ENCODE measurements at places on chromosomes 16 and 17. TPM values are rescaled to one million over a fixed set of nuclear protein-coding genes. Genes with fewer than 3 reads are reported as not detected.
A peak's percentile ranks its signal among the peaks of the same experiment; 100 is the strongest.

DNA sequence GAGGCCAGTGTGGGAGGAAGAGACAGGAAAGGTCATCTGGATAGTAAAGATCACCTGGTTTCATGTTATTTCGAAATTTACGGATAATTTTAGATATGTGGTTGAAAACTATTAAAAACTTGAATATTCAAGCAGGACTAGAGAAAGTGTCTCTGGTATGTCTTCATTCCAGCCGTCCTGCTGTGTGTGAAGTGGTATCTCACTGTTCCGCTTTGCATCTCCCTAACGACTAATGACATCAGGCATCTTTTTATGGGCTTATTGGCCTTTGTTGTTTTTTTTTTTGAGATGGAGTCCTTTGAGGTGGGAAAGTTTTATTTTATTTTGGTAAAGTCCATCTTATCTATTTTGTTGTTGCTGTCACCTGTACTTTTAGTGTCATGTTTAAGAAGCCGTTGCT lies 214.4 kb upstream of the CHMP6 start:
- DNase-seq = no peak

- DNase-seq = no peak
Observed at GRCh38 chr17:79737922-79738578, 7.3 kb downstream of the ENPP7 start.

DNA sequence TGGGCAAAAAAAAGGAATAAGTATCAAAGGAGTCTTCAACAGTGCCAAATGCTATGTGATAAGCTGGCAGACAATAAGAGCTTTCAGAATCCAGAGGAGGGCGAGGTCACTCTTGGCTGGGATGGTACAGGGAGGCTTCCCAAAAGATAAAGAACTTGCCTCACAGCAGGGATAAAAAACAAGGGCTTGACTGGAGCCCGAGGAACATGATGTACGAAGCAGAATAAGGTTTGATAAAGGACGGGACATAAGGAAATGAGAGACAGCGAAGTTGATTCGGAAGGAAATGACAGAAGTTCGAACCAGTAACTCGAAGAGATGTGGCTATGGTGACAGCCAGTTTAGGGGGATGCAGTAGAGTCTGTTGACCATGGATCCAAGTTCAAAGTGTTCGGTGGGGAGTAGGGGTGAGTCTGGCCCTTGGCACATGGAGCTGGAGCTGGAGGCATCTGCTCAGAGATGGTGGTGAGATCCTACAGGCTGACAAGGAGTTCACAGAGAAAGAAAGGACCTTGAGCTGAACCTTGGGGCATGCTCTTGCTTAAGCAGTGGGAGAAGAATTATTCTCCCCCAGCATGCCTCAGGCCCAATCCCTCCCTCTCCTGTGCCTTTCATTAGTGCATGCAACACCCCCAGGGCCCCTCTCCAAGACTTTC lies 137.6 kb upstream of the RCVRN start:
- DNase-seq = no peak

- DNase-seq = no peak
Observed at GRCh38 chr16:85215478-85216118, 103.3 kb upstream of the CIBAR2 start.

DNA sequence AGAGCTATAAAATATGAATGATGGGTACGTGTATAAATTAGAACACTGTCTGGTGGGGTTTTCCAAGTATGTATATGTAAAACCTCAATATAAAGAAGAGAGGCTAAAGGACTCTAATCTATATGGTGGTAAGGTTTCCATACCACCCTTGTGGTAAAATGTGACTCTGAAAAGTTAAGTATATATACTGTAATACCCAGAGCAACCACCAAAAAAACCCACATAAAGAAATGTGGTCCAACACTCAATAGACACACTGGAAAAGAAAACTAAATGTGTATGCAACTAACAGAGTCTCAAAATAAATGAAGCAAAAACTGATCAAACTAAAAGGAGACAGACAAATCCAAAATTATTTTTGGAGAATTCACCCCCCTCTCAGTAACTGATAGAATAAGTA lies 72.2 kb downstream of the XPO6 start:
- DNase-seq = no peak

DNA sequence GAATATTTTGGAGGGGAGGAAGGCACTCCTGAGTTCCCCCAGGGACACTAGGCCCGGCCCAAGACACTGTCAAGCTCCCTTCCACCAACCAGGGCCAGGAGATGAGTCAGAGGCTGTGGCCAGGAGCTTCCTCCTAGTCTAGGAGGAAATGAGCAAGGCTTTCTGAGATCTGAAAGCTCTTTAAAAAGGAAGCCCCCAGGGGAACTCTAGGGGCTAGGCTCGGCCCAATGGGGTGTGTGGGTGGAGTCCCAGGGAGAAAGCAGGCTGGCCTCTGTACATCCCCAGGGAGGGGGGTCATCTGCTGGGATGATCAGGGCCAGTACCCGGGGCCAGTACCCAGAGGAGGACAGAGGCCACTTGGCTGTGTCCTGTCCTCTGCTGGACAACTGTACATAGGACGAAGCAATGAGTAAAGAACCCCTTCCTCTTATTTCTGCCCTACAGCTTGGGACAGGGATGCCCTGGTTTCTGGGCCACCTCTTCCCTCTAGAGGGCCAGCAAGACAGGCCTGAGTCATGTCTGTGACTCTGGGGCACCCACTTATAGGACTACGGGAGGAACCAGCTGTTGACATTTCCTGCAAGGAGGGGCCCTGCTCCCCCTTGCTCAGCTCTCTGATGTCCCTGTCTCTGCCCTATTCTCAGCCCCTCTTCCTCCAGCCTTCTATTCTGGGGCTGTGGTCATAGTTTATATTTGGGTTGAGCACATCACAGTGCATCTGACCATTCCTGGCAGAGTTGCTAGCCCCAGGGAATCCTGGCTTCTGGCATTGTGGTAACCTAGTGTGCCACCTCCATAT lies 2.7 kb downstream of the FHOD1 start:
- DNase-seq = peak; percentile 96

- no peak for DNase-seq
Observed at GRCh38 chr16:78257376-78257728, 157.9 kb downstream of the WWOX start.

DNA sequence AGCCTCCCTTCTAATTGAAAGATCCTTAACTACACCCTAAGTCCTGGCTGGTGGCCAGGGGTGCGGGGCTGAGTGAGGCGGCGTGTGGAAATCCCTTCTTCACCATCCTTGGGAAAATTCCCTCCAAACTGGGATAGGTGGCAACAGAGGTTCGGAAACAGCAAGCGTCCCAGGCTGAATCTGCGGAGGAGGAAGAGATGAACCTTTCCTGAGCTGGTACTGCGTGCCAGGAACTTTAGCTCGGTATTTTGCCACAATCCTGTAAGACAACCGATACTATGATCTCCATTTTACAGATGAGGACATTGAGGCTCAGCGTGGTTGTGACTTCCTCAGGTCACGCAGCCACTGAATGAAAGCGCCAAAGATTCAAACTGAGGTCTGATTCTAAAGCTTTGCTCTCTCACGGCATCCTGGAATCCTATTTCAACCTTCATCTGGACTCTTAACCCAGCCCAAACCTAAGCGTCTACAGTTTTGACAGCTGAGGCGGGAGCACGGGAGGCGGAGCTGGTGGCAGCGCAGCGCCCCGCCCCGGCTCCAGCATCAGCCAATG lies 583 bp upstream of the CYLD start:
- DNase-seq = no peak

- DNase-seq = no peak
Observed at GRCh38 chr17:47738178-47738577, 5.1 kb downstream of the TBX21 start.

DNA sequence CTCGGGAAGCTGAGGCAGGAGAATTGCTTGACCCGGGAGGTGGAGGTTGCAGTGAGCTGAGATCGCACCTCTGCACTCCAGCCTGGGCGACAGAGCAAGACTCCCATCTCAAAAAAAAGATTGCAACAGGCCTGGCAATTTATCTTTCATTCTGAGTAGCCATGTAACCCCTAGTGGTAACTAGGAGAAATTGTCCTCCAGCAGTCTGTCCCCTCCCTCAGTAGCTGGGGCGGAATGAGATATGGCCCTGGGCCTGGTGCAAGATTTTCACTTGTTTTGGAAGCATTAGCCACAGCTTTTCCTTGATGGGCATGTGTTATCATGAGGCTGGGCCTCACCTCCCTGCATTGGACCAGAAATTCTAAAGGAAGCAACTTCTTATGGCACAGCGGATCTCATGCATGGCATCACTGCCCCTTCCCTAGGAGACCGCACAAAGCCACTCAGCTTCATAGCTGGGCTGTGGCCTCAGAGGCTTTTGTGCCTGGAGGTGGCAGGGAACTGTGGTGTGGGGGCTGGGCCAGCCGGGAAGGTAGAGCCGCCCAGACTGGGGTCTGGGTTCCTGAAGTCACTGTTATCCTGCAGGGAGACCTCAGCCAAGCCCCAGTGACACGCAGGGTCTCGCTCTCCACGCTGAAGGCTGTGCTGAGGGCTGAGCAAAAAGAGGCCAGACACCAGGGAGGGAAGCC lies 13.4 kb downstream of the NATD1 start:
- DNase-seq = peak; percentile 76

GRCh38 chr17:66842505-66842904 lies 7.6 kb downstream of the CACNG5 start:
- no peak for DNase-seq

DNA sequence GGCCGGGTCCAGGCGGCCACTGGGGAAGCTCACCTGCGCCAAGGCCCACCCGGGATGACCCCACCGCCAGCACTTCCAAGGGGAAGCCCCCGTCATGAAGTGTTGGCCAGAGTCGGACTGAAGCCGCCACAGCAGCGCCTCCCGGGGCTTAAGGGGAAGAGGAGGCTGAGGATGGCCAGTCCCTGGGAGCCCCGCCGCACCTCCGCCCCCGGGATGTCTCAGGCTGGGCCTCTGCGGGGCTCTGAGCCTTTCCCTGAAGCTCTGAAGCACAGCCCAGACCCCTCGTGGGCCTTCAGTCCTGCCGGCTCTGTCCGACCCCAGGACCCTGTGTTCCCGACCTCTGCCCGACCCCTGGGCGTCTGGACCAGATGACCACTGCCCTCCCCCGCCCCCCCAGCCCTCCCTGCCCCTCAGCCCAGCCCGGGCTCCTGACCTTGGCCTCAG lies 42.8 kb upstream of the ACSF3 start:
- no peak for DNase-seq

GRCh38 chr17:21039839-21040575 lies 2.8 kb downstream of the USP22 start:
- DNase-seq = peak; percentile 70

DNA sequence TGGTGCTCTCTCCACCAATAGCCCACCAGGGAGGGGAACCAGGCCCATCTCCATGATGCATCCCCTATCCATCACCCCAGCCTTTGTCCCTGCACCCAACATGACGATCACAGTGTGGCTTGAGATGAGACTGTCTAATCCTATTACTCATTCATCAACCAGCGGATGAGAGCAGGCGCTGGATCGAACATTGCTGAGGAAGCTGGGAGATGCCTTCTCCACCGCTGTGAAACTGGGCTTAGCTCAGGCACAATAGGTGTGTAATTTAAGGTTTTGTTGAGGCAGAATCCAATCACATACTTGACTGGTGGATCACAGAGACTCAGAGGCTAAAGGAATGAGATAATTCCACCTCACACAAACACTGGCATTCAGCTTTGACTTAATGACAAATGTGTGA lies 64.6 kb upstream of the IRX3 start:
- DNase-seq = no peak

DNA sequence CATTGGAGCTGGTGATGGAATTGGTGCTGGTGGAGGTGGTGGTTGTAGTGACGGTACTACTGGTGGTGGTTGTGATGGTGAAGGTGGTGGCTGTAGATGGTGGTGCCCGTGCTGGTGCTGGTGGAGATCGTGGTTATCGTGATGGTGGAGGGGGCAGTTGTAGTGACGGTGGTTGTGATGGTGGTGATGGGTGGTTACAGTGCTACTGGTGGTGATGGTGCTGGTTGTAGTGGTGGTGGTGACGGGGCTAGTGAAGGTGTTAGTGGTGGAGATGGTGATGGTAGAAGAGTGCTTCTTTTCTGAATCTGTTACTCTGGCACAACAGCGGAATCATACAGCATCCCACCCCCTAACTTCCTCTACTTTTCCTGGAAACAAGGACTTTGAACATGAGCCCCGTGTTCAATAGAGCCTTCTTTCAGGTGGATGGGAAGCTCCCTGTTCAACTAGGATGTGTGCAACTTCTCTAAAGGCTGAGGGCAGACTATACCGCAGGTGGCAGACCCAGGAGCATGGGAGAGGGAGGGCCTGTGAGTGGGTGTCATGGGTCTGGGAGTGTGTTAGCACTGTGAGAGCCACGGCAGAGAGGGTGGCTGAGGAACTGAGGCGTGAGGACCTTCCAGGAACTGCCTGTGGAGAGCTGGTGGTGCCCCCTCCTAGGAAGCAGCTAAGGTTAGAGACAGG lies 8.2 kb downstream of the TBX21 start:
- no peak for DNase-seq

DNA sequence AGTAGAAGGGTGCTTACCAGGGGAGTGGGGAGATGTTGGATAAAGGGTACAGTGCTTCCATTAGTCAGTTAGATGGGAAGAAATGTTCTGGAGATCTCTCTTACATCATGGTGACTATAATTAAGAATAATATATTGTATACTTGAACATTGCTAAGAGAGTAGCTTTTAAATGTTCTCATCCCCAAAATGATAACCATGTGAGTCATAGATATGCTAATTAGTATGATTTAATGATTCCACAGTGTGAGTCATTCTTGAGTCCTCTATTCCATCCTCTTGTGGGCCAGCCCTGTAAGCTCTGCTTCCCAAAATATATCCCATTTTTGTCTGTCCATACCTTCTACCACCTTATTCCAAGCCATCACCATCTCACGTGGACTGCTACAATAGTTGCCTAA lies 80.6 kb upstream of the CDH11 start:
- DNase-seq = no peak

DNA sequence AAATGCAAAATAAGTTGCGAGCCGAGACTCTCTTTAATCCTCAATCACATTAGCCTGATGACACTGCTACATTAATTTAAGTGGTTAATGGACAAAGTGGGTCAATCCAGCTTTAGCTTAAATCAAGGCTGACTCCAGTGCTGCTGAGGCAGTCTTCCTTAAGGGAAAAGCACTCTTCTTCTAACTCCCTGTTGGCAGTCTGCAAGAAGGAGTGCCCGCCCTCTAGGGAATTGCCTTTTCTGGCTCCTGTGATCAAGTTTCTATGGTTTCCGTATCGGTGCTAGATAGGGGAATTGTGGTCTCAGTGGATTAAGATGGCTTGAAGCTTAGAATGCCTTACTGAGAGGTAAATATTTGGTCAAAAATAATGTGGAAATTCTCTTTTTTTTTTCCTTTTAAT lies 41.0 kb downstream of the HS3ST3B1 start:
- no peak for DNase-seq

- DNase-seq = no peak
Observed at GRCh38 chr16:68972720-68973119, 129.4 kb downstream of the TANGO6 start.

Gene TNP2
- not detected for total RNA-seq

Gene FBXW10B
- total RNA-seq = 0.26 TPM

Gene CORO6
- 0.79 TPM for total RNA-seq

Gene GDPD3
- total RNA-seq = 2.1 TPM

Gene KRT28
- total RNA-seq = not detected

Gene KLHDC4
- 21.1 TPM for total RNA-seq

Gene AOC2
- total RNA-seq = 0.67 TPM

Gene DHX58
- total RNA-seq = 12.6 TPM

Gene SHCBP1
- 15.5 TPM for total RNA-seq

Gene PRR11
- 11.6 TPM for total RNA-seq

Gene UBB
- total RNA-seq = 1,060 TPM

Gene G6PC1
- not detected for total RNA-seq

Gene HBQ1
- not detected for total RNA-seq

Data from Karpas-422 (cell line).